ENCODE measurements at places on chromosomes 12 and 14.

DNA sequence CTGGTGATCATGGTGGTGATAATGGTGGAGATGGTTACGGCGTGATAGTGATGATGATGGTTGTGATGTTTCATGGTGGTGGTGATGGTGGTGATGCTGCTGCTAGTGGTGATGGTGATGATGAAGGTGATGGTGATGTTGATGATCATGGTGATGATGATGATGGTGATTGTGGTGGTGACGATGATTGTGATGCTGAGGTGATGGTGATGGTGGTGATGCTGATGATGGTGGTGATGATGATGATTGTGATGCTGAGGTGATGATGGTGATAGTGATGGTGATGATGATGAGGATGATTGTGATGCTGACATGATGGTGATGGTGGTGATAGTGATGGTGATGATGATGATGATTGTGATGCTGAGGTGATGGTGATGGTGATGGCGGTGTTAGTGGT, 113.2 kb upstream of the EVL start:
- no peak for DNase-seq

DNA sequence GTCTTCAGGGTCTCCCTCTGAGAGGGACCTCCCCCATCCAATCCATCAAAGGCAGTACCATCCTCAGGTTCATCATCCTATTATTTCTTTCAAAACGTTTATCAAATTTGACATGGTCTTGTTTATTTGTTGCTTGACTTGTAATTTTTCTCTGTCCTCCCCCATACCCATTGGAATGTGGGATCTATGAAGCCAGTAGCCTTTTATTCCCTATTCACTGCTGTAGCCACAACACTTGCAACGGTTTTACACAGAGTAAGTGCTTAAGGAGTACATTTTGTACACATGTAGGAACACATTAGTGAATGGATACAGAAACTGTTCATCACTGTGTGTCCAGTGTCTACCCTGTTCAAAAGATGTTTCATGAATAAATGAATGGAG, 41.5 kb downstream of the IGF1 start:
- no peak for DNase-seq

GRCh38 chr12:4213471-4213870, 60.1 kb upstream of the CCND2 start:
- DNase-seq = no peak

DNA sequence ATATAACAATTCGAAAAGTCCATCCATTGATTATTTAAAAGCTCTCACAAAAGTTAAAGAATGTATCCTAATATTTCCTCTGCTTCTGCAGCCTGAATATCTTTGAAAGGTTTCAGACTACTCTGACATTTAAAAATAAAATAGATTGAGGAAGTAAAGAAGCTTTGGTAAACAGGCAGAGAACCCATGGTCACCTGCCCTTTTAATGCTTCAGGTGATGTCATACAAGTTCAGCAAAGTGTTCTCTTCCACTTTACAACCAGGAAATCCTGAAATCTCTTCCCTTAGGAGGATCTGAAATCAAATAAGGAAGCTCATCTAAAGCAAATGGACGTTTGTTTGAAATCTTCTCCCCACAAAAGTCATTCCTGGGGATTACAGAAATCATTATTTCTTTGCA, 322.4 kb downstream of the PDZRN4 start:
- no peak for DNase-seq

DNA sequence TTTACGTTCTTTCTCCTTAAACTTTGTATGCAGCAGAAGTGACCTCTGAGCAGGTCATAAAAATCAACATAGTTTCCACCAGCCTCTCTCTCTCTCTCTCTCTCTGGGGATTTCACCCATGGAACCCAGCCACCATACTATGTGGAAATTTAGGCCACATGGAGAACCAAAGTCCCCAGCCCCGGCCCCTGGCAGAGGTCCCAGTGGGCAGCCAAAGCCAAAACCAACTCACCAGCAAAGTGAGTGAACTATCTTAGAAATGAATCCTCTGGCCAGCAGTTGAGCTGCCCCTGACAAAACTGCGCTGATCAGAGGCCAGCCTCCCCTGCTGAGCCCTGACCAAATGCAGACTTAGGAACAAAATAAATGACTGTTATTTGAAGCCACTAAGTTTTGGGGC, 9.2 kb downstream of the DUSP6 start:
- no peak for DNase-seq

DNA sequence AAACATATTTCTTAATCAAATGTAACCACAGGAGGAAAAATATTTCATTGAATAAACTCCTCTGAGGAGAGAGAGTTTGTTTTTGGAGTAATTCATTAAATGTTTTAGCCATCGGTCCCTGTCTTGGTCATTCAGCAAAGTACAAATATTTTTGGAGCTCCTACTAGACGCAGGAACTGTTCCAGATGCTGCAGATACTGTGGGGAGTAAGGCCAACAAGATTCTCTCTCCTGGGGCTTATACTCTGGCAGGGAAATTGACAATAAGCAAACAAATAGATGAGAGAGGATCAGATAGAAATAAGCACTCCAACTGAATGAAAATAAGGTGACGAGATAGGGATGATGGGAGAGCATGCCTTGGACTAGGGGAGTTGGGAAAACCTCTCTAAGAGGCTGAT, 264.1 kb downstream of the TTC8 start:
- no peak for DNase-seq

GRCh38 chr12:19074700-19075099, 54.8 kb upstream of the PLEKHA5 start:
- DNase-seq = peak; percentile 64
